Mammary epithelial cell (primary cell): ENCODE measurements at places on chromosomes 12 and 14. TPM values are rescaled to one million over a fixed set of nuclear protein-coding genes. Genes with fewer than 3 reads are reported as not detected.
A peak's percentile ranks its signal among the peaks of the same experiment; 100 is the strongest.

GRCh38 chr12:105850103-105850968 is 288.4 kb downstream of the NUAK1 start:
- DNase-seq: no peak

- DNase-seq: no peak
Measured at GRCh38 chr12:106582249-106582591, 584 bp upstream of the RFX4 start.

DNA sequence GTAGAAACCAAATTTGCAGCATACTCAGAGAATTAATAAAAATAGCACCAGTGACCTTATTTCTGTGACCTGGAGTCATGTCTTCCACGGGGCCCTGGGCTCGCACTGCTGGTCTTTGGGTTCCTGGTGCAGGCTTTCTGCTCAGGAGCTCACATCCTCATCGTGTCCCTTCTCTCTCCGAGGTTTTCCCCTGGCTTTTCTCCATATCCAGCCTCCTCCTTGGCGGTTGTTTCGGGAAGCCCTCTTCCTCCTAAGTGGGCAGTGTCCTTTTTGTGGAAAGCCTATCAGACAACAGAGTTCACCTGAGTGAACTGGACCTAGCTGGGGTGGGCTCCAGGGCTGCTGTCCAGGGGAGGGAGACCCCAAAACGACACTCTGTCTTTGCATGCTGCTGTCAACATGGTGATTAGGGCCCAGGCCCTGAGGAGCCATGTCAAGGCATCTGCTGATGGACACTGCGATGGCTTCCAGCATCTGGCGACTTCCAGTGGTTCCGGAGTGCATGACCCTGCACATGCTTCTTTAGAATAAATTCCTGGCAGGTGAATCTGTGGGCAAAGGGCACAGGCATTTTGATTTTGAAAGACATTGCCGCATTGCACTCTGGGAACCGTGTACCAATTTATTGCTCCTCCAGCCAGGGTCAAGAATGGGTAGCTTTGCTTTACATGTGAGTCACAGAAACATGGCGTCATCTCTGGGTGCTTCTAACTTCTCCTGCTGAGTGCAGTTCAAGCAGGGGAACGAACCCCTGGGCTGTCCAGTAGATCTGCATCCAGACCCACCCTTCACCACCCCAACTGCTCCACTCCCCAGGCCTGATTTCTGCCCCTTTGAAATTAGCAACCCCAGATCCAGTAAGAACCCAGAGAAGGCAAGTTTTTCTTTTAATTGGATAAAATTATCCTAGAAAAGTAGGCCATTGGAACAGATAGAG is 136.8 kb downstream of the ADGRD1 start:
- no peak for DNase-seq

- peak; percentile 74 for DNase-seq
Measured at GRCh38 chr12:94202245-94203180, 54.1 kb downstream of the PLXNC1 start.

DNA sequence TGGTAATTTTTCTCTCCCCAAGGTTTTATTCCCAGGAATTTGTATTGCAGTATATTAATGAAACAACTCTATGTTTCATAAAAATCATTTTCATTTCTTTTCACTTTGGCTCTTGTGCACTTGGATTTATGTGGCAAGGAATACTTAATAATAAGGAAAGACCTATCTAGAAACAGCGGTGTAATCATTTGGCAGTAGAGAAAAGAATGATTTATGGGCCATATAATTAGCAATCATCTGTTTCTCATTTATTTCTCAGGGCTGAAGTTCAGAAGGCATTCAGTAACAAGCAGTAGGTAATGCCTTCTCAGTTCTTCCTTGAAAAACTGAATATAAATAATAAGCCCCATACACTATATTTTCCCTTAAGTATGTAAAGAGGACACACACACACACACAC is 172.6 kb downstream of the ANO4 start:
- DNase-seq: no peak

DNA sequence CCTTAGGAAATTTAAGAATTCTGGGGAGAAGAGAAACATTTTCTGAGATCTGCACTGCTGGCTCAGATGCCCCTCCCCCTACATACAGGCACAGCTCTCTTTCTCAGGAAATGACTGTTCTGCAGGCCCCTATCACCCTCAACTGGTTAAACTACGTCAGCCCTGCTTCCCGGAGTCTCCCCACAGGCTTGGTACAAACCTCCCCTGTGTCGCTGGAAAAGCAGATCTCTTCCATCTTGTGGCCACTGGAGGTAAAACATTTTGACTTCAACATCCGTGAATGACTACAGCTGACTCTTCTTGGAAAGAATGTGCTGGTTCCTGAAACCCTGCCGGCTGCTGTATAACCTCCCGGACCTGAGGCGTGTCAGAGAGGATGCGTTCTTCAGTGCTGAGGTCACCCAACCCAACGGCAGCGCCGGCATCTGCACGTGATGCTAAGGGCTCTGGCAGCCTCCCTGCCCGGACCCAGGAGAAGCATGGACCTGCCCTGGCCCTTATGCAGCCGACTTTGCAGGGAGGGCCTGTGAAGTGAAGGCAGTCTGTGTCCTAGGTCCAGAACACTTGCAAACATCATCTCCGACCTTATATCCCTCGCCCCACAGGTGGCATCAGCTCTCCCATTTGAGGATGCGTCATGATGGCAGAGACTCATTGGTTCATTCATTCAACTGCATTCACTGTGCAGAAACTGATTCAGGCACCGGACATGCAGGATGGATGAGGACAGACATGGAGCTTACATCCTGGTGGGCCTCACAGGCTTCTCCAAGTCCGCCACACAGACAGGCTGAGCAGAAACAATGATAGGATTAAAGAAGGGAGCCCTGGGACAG is 129.2 kb downstream of the GCH1 start:
- peak; percentile 99 for DNase-seq

DNA sequence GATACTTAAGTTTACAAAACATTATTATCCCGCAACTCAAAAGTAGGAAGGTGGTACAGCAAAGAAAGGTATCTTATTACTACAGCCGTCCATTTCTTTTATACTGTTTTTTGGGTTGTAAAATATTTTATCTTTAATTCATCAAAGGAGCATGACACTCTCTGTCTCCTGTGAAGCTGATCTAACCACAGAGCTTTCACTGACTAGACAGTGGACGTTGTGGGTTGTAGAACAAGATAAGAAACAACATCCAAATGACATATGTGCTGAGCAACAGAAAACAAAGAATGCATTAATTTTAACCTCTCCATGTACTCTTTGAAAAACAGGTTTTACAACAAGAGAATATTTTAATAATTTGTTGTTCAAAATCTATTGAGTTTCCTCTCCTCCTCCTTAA is 195.9 kb upstream of the FBXO33 start:
- DNase-seq: no peak

- no peak for DNase-seq
Measured at GRCh38 chr12:95787274-95787818, 3.2 kb downstream of the NTN4 start.

- peak; percentile 8 for DNase-seq
Measured at GRCh38 chr14:57189070-57189469, 79.6 kb downstream of the EXOC5 start.

DNA sequence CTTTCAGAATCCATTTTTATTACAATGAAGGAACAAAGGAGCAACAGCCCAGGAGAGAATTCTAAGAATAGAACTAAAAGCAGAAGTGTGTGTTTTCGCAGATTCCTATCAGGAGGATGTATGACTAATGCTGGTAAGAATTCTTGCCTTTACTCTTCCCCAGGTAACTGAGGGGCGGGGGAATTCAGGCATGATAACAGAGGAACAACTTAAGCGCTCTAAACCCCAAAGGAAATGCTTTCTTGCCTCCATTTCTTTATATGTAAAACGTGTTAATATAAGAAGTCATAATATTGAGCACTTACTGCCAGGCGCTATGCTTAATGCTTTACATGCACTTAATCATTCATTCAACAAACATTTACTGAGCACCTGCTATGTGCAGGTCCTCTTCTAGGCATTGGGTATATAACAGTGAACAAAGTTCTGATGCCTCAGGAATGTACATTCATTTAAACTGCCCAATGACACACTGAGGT is 4.5 kb downstream of the HCAR1 start:
- DNase-seq: peak; percentile 92

- DNase-seq: no peak
Measured at GRCh38 chr12:51864833-51865670, 16.5 kb upstream of the FIGNL2 start.

DNA sequence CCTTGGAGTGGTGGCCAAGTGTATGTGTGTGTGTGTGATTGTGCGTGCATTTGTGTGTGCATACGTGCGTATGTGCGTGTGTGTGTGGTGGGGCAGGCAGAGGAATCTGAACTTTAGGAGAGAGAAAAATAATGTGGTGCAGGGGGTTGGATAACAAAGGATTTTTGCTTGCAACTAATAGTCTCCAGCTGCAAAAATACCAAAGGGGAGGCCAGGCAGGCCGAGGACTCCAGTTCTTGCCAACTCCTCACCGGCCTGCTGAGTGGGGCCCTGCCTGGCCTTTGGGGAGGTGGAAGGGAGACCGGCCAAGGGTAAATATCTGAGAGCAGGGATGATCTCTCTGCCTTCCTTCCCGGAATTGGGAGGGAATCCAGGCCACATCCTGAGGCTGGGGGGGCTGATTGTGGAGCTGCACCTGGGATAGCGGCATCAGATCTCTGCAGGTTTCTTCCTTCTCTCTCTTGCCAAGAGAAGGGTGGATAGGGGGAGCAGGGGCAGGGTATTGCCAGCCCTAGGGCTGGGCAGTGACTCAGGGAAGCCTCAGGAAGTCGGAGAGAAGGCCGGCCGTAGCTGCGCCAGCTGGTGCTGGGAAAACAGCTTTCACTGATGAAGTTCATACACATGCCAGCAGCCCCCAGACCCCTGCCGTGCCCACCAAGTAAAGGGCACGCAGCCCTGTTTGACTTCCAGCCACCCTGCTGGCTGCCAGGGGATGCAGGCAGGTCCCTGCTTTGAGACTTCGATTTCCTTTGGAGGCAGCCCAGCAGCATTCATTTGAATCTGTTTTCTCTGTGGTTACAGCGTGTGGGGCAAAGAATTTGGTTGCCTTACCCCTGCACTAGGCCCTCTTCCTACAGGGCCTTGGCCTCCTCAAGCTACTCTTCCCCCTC is 4.6 kb upstream of the LRP1-AS start:
- DNase-seq: peak; percentile 63

- DNase-seq: no peak
Measured at GRCh38 chr12:39105111-39105510, 199.7 kb upstream of the CPNE8 start.

DNA sequence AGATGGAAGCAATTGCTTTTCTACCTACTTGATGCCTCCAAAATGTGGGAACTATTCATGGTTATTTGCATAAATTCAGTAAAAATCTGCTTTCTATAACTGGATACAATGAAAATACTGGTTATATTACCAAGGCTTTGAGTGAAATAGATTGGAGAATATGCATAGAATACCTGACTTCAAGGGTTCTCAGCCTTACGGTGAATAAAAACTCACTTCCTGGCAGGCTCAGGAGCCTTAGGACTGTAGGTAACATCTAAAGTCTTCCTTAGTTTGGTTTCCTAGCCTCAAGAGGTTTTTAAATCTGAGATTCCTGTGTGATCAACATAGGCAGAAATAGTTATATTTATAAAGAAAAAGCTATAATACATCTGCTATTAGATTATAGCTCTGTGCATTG is 158.6 kb downstream of the SLC41A2 start:
- no peak for DNase-seq

DNA sequence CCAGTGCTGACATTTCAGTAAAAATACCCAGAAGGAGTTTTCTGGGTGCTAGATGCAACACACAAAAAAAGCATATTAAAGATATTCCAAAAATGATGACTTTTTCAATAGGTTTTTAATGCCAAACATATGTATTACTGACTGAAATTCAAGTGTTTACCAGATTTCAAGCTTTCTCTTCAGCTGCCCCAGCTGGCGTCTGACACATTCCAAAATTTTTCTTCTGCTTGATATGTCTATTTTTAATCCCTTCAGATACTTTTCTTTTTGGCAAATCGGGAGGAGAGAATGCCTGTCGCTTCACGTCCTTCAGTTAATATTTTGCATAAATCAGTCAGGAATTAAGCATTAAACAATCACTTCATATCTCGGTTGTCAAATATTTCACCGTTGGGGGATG is 7.1 kb upstream of the CCDC60 start:
- DNase-seq: no peak

- DNase-seq: no peak
Measured at GRCh38 chr12:31715283-31715825, 13.5 kb downstream of the AMN1 start.

Gene RPS6KL1
- polyA plus RNA-seq: 0.51 TPM

Gene SPTB
- 0.06 TPM for polyA plus RNA-seq

Gene IL22
- not detected for polyA plus RNA-seq

Gene RIMBP2
- not detected for polyA plus RNA-seq

Gene PLCZ1
- polyA plus RNA-seq: 0.28 TPM

Gene LGALS3
- polyA plus RNA-seq: 156 TPM

Gene AJUBA
- polyA plus RNA-seq: 88.5 TPM

Gene PSME1
- polyA plus RNA-seq: 83.9 TPM
